ENCODE measurements at places on chromosomes 5 and 9.

DNA sequence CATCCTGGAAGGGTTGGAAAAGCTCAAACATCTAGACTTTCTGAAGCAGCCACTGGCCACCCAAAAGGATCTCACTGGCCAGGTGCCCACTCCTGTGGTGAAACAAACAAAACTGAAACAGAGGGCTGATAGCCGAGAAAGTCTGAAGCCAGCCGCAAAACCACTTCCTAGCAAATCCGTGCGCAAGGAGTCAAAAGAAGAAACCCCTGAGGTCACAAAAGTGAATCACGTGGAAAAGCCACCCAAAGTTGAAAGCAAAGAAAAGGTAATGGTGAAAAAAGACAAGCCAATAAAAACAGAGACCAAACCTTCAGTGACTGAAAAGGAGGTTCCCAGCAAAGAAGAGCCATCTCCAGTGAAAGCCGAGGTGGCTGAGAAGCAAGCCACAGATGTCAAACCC, 87.6 kb downstream of the MAP1B start:
- DNase-seq: peak; percentile 92

DNA sequence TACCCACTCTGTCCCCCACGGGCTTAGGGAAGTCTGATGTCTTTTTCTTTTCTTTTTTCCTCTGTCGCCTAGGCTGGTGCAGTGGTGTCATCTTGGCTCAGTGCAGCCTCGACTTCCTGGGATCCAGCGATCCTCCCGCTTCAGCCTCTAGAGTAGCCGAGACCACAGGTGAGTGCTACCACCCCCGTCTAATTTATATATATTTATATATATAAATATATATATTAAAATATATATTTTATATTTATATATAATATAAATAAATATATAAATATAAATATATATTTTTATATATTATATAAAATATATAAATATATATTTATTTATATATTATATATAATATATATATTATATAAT, 3.3 kb upstream of the ANXA2R start:
- no peak for DNase-seq

DNA sequence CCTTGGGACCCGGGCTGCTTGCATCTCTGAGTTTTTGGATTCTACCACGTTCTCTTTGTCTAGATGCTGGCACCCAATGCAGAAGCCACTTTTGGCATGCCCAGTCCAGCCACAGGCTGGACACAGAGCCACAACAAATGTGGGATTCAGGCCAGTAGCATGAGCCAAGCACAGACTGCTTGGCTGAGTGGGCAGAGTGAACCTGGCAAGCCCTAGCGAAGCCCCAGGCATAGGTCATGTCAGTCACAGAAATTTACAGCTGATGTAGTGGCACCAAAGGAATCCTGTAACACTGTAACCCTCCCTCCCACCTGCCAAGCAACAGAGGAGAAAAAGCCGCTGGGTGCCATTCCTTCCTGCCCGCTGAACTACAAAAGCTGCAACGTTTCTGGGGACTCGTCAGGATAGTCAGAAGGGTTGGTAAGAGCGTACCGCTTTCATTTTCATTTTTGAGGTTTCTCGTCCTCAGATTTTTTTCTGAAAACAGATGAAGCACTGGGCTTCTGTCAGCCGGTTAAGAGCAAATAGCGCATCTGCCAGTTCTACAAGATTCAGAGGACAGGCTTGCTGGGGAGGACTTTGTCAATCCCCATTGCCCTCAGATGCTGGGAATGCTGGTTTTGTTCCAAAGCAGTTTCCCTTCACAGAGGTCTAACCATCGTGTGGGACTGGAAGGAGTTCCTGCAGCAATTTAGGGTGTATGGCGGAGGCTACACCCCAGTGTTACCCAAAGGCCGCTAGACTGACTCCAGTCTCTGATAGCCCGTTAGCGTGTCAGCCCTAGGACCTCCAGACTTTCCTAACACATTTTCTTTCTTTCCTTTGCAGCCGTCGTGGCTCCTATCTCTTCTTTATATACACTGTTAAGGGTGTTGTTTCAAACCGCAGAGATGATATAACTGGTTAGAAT, 399.0 kb downstream of the HTR1A start:
- DNase-seq: no peak

DNA sequence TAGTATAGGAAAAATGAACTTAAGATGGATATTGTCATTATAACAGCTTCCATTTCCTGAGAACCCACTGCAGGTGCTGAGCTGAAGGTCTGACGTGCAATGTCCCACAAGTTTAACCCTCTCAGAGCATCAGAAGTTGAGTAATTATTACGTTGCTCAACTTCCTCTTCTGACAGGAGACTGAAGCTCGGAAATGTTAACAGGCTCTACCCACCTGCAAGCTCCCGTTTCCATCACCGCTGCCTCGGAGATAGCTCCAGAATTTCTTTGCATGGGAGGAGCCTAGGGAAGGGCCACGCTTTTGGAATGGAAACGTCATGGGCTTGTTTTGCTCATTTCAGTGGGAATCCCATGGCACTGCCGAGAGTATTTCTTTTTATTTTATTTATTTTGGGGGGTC, 1.0 kb upstream of the NTMT1 start:
- DNase-seq: peak; percentile 24

DNA sequence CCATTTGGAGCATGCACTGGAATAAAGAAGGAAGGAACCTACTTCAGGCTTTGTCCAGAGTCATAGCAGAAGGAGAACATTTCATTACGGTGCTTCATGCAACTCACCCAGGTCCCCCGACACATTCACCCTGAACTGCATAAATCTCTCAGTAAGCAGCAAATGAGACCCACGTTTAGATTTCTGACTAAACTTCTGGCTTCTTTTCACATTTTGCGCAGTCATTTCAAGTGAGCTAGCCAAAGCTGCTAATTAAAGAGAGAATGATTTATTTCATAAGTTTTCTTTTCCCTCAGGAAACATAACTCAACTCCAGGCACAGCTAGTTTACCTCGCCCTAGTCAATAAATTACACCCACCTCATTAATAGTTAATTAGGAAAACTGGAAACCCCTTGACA, 88.6 kb upstream of the GAS1 start:
- DNase-seq: no peak

- no peak for DNase-seq
Observed at GRCh38 chr5:149229298-149229937, 42.2 kb upstream of the AFAP1L1 start.

DNA sequence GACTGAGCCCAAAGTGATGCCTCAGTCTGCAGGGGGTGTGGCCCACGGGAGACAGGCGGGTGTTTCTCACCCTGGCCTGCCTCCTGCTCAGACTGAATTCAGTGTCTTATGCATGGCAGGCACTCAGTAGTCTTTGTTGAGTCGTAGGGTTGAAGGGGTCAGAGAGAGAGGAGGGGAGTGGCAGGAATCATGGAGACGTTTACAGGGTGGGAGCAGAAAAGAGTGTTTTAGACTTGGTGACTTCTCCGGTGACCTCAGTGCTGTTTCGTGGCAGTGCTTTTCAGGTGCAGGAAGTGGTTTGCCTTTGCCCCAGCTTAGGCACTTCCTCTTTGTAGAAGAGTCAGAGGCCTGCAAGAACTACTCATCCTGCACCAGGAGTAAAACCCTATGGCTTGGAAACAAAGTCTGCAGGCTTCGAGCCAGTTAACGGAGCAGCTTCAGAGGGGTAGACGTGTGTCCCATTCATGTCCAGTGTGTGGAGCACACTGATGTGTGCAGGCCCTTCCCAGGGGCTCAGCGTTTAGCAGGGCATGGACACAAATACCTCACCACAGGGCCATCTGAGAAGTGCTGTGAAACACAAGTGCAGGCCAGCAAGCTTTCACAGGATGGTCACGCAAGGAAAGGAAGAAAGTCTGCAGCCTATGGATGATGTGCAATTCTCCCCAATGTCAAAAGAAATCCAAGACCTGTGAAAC, 24.5 kb upstream of the SEMA4D start:
- peak; percentile 92 for DNase-seq

- peak; percentile 81 for DNase-seq
Observed at GRCh38 chr5:18749763-18750162, 1115.5 kb downstream of the TAF11L14 start.

DNA sequence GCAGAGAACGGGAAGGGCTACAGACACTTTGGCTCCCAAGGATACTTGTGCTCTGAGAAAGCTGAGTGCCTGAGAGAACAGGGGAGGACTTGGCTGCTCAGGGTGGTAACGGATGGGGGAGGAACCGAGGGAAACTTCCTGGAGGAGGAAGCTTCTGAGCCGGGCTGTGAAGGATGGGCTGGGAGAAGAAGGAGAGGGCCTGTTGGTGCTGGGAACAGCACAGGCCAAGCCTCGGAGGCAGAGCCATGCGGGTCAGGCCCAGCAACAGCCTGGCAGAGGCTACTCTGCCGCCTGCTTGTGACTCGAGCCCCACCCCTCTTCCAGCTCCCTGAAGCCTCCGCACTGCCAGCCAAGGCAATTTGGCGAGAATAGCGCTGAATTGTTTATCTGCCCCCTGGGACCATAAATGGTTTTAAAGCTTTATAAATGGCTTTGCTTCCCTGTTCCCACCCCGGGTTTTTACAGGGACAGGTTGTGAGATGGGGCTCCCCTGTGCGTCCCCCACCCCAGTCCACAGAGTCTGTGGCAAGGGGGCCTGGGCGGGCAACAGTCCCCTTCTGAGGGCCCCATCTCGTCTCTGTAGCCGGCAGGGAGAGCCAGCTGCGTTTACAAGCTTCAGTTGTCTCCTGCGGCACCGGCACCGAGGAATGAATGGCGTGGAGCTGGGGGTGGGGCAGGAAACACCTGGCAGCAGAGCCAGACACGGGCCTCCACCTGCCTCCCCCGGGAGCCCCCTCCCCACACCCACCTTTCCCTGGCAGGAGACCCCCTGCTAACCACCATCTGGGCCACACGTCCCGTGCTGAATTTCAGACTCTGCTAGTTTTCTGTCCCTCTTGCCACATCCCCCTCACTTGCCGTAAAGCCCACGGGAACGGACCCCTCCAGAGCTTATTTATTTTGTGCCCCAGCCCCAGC, 24.4 kb downstream of the FAM163B start:
- no peak for DNase-seq

- no peak for DNase-seq
Observed at GRCh38 chr5:150791536-150791935, 13.0 kb downstream of the SMIM3 start.

DNA sequence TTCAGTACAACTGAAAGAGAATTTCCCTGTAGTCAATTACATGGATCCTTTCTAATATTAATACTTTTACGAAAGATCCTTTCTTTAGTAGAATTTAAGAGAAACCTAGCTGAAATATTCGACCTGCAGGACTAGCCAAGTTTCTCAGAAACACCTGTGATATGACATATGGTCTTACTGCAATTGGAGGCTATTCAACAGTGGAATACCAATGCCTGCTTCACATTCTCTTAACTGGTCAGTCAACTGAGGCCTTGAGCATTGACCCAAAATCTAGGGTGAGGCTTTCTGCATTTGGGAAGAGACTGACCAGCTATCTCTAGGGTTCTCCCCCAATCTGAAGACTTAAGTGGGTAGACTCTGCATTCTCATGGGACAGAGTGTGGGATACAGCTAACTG, 12.3 kb downstream of the UBE2QL1 start:
- DNase-seq: no peak

DNA sequence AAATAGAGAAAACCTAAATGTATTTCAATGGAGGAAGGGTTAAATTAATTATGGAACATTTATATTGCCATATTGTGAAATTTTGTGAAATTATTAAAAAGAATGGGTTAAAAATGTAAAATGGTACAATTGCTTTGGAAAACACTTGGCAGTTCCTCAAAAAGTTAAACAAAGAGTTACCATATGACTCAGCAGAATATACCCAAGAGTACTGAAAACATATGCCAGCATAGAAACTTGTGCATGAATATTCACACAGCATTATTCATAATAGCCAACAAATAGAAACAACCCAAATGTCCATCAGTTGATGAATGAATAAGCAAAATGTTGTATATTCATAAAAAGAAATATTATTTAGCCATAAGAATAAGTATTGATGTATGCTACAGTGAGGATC, 181.0 kb upstream of the MAST4 start:
- no peak for DNase-seq

DNA sequence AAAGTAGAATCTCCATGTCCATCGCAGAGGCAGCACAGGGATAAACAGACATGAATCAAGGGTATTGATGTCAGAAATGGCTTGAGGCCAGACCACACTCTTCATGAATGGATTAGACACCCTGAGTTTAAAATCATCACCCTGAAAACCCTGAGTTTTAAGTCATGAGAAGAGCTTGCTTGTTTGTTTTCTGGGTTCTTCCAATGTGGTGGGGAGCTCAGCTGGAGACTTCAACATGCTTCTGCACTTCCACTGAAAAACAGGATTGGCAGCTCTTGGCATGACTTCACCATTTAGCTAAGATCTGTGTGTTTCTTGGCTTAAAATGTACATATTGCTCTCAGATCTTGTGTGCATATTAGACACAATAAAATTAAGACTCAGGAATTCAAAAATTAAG, 9.8 kb downstream of the GCNT4 start:
- DNase-seq: no peak

Measured in GM12865 (cell line).